ENCODE measurements at places on chromosomes 4 and X.

DNA sequence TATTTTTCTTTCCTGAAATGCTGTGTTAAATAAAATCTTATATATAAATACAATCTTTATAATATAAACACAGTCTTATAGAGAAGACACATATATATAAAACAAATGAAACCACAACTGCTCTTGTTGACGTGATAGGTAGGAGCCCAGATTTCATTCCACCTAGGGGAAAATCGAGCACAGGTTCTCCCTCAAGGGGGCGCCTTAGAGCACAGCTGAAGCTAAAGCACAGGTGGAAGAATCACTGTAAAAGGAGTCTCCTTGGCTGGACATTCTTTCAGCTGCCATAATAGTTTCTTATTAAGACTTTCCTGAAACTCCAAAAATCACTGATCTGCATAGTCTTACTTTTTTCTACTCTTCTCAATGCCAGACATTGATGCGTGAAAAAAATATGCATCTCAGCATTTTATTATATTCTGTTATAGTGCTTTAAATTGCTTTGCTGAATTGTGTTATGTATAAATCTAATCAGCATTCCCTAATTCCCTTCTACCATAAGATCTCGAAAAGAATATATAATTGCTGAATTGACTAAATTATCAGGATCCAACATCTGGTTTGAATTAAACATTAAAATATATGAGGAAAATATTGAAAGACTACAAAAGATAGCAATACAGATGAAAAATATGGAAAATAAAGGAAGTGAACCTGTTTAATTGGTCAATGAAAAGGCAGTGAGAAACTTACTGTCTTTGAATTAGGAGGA, 25.5 kb upstream of the RXFP1 start:
- DNase-seq = no peak

DNA sequence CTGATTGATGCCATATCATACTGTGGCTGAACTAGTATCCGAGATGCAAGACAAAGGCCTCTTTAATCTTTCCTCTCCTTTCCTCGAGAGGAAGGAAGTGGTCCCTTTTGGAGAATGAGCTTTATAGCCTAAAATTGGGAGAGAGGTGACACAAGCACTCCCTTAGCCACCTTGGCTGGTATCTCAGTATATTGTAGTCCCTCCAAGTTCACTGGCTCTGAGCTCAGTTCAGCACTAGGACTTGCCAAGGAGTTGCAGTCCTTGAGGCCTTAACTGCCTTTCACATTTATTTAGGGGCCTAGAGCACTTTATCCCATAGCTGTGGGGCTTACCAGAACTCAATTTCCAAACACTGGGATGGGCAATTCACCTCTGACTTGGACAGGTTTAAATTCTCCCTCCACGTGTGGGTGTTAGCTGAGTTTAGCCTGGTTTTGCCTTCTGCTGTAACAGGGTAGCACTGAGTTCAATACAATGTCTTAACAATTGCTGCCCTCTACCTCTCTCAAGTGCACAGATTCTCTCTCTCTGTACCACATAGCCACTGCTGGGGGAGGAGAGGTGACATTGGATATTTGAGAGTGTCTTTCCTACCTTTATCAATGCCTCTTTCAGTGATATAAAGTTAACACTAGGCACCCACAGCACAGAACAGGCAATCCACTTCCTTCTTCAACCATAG, 216.4 kb downstream of the TECRL start:
- no peak for DNase-seq

DNA sequence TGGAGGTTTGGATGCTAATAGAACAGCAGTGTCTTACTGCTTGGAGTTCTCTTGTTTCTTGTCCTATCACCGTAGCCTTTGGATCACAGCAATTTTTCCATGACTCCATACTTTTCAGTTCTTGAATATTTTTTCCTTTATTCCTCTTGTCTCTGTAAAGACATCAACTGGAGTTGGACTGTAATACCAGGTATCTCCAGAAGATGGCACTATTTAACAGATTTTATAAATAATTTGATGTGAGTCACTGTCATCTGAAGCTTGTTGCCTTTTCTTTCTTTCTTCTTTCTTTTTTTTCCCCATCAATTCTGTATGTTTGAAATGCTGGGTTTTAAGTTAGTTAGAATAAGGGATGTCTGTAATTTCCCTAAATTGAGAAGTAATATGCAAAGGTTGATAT, 24.1 kb downstream of the HPRT1 start:
- DNase-seq = no peak

GRCh38 chr4:93303440-93303839, 525.1 kb upstream of the ATOH1 start:
- no peak for DNase-seq

GRCh38 chr4:8580321-8581093, at the start of gene GPR78:
Gene GPR78, plus strand, starts transcription at chr4:8580392. Its CDS starts 591 bp downstream, at chr4:8580983.
- peak; percentile 7 for DNase-seq
